Right lung (tissue), 10 donors: ENCODE measurements at places on chromosomes 6 and 20. TPM values are rescaled to one million over a fixed set of nuclear protein-coding genes. Genes with fewer than 3 reads are reported as not detected.
A peak's percentile ranks its signal among the peaks of the same experiment; 100 is the strongest.

GRCh38 chr20:14334306-14334930 lies 3.0 kb downstream of the FLRT3 start:
- DNase-seq, result peak; percentile 49

DNA sequence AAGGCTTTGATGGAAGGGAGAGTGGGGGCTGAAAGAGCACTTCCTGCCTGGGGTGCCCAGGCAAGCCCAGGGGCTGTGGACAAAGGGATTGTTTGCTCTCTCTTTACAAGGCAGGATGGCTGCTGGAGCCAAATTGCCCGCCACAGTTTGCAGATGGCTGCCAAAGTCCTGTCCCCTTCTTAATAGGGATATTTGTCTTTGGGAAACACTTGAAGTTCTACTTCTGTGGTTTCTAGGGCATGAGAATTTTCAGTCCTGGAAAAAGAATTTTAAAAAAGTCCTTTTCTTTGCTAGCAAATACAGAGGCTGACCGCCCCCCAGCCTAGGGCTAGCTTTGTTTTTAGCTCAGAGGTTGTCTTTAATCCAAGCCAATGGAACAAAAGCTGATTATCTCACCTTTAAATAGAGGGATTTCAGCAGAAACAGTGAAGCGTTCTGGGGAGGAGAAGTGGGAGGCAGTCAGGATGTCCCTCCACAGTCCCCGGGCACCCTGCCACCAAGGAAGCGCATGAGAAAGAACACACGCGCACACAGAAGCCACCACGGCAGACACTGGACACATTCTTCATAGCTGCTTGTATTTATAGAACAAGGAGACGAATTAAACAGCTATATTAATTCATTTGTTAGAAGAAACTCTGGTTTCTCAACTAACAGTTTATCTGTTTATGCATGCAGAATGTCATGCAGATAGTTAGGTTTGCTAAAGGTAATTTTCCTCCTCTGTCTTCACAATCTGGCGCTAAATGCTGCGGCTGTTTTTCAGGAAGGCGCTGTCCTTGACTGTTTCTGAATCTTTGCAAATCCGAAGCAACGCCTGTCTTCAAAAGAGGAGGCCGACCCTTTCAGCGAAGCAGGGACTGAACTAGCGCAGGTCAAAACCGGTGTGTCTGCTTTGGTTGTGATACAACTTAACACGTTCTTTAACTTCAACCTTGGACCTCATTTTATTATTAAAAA lies 736.9 kb downstream of the QKI start:
- DNase-seq, result no peak

KIZ gene
- polyA plus RNA-seq, result 29.7 TPM

- no peak for DNase-seq
These were observed 21.3 kb upstream of the TLDC2 start for GRCh38 chr20:36854348-36855240.

DNA sequence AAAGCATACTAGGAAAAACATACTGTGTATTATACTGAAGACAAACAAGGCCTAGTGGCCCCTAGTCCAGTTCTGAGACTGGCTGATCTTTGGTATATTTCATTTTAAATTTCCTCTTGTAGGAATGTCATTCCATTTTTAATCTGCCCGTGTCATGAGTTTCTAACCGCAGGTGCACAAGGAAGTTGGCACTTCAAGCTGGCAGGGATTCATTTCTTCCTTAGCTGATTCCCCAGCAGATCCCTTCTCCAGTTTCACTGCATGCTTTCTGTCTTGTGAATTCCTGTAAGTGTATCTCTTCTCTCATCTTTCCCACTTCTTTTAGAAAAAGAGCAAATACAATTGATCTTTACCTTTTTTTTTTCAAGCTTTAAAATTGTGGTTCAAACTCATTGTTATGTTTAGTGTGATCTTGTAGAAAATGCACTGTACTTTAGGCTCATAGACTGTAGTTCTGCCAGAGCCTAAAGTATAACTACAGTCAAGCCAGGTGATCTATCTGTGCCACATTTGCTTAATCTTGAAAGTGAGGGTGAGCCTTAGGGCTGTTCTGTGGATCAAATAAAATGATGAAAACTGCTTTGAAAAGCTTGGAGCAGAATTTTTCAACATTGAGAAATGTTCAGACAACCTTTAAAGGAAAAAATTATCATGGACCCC lies 37.0 kb downstream of the RNF217 start:
- DNase-seq, result peak; percentile 13

CDS2 gene
- 25.8 TPM for polyA plus RNA-seq

- DNase-seq, result no peak
These were observed 1.6 kb downstream of the PPP1R16B start for GRCh38 chr20:38806855-38807655.

OR10C1 gene
- polyA plus RNA-seq, result not detected

DNA sequence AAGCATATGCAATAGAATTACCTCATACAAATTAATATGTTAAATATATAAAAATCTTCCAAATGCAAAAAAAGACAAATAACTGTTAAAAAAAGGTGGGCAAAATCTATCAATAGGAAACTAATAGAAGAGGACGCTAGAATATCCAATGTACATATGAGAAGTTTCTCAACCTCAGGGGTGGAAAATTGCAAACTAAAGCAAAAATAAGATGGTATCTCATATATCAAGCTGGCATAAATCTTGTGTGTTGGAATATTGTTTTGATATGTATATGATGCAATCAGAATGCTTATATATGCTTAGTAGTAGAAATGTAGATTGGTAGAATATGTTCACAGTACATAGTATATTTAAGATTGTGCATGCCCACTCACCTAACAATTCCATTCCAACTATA lies 395.0 kb upstream of the OPRM1 start:
- no peak for DNase-seq

DNA sequence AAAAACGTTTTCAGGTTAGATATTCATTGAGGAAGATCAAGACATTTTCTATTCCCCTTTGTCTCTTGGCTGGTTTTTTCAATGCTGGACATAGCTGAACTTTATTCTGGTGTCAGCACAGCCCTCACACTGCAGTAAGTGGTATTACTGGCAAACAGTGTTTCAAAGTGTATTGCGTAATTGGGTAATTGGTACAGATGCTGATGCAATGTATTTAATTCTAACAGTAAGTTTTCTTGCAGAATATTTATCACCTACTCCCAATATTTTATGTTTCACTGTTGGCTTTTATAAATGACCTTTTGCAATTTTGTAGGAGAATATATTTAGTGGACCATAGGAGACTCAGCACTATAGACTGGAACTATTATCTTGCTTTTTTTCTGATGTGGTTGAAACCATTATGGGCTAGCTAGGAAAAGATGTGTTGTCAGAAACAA lies 287.6 kb upstream of the SOX4 start:
- peak; percentile 68 for DNase-seq

LIME1 gene
- polyA plus RNA-seq, result 8.6 TPM

GRCh38 chr6:13522656-13523055 lies 35.3 kb upstream of the GFOD1 start:
- no peak for DNase-seq

OR2H1 gene
- polyA plus RNA-seq, result not detected

GRCh38 chr6:77456531-77457248 lies 6.6 kb downstream of the HTR1B start:
- no peak for DNase-seq

- no peak for DNase-seq
These were observed 25.7 kb downstream of the PMEPA1 start for GRCh38 chr20:57683881-57684807.

DNA sequence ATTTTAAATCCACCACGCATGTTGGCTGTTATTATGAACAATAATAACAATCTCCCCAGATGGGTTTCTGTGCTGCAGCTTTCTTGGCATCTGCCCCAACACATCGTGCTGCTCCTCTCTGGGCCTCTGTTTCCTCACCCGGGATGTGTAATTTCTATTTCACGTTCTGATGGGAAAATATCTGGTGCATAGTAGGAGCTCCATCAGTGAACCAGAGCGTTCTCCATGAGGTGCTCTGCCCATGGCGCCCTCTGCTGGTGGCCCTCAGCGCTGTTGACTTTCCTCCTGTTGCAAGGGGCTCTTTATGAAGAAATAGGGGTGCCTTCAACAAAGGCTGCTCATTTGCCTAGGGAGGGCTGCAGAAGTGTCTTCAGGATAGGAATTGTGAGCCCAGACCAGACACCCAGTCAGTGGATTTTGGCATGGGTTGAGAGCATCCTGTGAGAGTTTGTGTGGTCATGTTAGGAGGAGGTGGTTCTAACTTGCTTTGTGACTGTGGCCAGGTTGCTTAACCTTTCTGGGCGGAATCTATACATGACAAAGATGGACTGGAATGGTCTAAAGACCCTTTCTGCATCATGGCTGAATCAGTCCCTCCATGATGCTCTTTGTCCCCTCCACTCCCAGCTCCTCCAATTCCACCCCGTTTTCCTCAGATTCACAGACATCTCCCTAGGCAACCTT lies 8.1 kb downstream of the SCRT2 start:
- no peak for DNase-seq

DNA sequence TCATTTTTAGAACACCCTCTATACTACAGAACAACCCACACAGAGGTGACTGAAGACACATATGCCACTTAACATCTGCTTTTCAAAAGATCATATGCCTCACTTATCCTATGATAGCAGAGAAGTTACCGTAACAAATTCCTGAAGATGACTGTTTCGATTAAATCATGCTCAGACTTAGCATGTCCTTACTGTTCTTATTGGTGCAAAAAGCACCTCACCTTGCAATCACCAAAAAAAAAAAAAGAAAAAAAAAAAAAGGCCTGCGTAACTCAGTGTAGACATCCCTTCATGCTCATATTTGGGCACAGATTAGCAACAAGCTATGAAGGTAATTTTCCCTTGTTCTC lies 17.7 kb upstream of the DST start:
- DNase-seq, result no peak

DNA sequence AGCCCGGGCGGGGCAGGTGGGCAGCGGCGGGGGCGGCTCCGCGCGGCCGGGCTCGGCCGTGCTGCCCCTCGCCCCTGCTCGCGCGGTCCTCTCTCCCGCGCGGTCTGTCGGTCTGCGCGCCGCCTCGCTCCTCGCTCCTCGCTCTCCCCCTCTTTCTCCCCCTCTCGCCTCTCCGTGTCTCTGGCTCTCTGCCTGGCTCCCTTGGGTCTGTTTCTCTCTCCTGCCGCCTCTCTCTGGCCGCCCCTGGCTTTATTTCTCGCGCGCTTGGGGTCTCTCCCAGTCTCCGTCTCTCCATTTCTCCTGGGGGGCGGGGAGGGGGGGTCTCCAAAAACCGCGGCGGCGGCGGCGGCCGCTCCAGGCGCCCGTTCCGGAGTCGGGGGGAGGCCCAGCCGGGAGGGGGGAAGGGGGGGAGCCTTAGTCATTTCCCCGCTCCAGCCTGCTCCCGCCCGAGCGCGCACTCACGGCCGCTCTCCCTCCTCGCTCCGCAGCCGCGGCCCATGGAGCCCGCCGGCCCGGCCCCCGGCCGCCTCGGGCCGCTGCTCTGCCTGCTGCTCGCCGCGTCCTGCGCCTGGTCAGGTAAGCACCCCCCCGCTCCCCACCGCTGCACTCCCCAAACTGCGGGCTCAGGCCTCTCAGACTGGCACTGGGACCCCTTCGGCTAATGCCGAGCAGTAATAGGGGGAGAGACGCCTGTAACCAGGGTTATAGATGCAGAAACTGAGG lies at the start of gene SIRPA:
SIRPA (plus strand) TSS at position 457 of the 723 bp plus-strand sequence; CDS start at position 498, 41 bp downstream.
- peak; percentile 81 for DNase-seq

DNA sequence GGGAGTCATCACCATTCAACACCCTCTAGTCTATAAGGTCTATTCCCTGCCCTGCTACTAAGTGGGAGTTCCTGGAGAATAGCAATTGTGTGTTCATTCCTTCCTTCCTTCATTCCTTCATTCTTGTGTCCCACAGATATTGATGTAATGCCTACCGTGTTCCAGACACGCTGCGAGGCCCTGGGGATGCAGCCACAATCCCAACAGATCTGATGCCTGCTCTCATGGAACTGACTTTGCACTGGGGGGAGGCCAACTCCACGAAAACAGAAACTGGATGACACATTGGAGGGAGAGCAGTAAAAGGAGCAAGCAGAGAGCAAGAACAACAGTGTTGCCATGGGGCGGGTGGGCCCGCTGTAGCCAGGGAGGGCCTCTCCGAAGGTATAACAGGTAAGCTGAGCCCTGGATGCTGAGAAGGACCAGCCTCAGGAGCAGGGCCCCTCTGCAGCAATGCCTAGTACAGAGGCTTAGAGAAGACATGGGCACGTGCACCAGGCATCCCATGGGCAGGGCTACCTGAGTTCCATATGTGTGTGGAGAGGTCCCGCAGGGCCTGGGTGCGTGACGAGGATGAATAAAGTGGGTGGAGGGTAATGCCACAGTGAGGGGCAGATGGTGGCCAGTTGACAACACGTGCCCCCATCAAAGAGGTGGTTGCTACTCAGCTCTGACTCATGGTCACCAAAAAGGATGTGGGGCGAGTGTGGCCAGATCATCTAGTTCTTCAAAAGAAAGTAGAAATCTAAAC lies 173.9 kb downstream of the NFATC2 start:
- DNase-seq, result no peak

- DNase-seq, result no peak
These were observed 36.4 kb upstream of the STXBP5 start for GRCh38 chr6:147167576-147168461.

PSORS1C2 gene
- not detected for polyA plus RNA-seq

MYH7B gene
- 5.6 TPM for polyA plus RNA-seq

GTSF1L gene
- polyA plus RNA-seq, result not detected

CDH26 gene
- 1.6 TPM for polyA plus RNA-seq

DNA sequence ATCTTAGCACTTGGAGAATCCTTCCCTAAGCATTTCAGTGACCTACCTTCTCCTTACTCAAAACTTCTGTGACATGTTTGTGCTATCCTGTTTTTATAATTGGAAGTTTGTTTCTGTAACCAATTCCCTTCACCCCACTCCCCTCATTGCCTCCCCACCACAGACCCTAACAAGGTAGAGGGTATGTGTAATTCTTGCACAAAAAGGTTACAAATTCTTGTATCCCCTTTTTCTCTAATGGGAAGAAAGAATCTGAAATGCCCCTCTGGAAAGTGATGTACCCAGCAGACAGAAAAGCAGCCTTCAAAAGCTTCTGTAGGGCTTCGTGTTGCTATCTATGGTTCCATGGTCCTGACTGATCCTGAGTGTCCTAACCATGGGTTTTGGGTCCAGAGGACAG lies 111.7 kb upstream of the TMEM170B start:
- no peak for DNase-seq

- DNase-seq, result no peak
These were observed 71.3 kb downstream of the HACE1 start for GRCh38 chr6:104788400-104788799.

TRERF1 gene
- 21.0 TPM for polyA plus RNA-seq

TRAPPC3L gene
- polyA plus RNA-seq, result 0.95 TPM

PCK1 gene
- polyA plus RNA-seq, result 0.55 TPM

- no peak for DNase-seq
These were observed 12.2 kb downstream of the FILIP1 start for GRCh38 chr6:75481394-75481793.

RPP40 gene
- polyA plus RNA-seq, result 12.2 TPM

AVP gene
- polyA plus RNA-seq, result not detected
